ENCODE measurements at places on chromosomes 6 and 20. TPM values are rescaled to one million over a fixed set of nuclear protein-coding genes. Genes with fewer than 3 reads are reported as not detected.

The LAMA4 gene
- total RNA-seq = 54.9 TPM

The CGA gene
- not detected for total RNA-seq

The HLA-DMA gene
- total RNA-seq = 40.4 TPM

The PSORS1C2 gene
- total RNA-seq = not detected

The COL12A1 gene
- 25.3 TPM for total RNA-seq

The ID4 gene
- 54.7 TPM for total RNA-seq

The ULBP2 gene
- total RNA-seq = not detected

The NEURL2 gene
- total RNA-seq = 15.7 TPM

The TNFAIP3 gene
- total RNA-seq = 26.2 TPM

The CST2 gene
- total RNA-seq = not detected

The OR2H1 gene
- not detected for total RNA-seq

The RTEL1 gene
- total RNA-seq = 18.8 TPM

The RIPPLY2 gene
- not detected for total RNA-seq

The OPRL1 gene
- 0.32 TPM for total RNA-seq

The TNNC2 gene
- total RNA-seq = 3.5 TPM

The PPP1R14C gene
- total RNA-seq = 64.5 TPM

The GSTA2 gene
- total RNA-seq = 1.00 TPM

The EPB41L1 gene
- total RNA-seq = 167 TPM

The AKAP7 gene
- 4.9 TPM for total RNA-seq

The RBPJL gene
- not detected for total RNA-seq

The GLP1R gene
- not detected for total RNA-seq

The CFAP206 gene
- not detected for total RNA-seq

The NOTCH4 gene
- 6.2 TPM for total RNA-seq

The SFTA2 gene
- not detected for total RNA-seq

The SLC2A10 gene
- 8.2 TPM for total RNA-seq

The NHLRC1 gene
- 1.1 TPM for total RNA-seq

The TFAP2A gene
- total RNA-seq = not detected

The PLAGL2 gene
- 14.2 TPM for total RNA-seq

The HSPA1A gene
- total RNA-seq = 192 TPM

The CST1 gene
- not detected for total RNA-seq

The UNC5CL gene
- total RNA-seq = 4.4 TPM

The SASH1 gene
- total RNA-seq = 22.4 TPM

The DHX16 gene
- 37.8 TPM for total RNA-seq

The DUSP15 gene
- not detected for total RNA-seq

The SLC17A3 gene
- total RNA-seq = not detected
